ENCODE measurements at places on chromosomes 3 and 15.

DNA sequence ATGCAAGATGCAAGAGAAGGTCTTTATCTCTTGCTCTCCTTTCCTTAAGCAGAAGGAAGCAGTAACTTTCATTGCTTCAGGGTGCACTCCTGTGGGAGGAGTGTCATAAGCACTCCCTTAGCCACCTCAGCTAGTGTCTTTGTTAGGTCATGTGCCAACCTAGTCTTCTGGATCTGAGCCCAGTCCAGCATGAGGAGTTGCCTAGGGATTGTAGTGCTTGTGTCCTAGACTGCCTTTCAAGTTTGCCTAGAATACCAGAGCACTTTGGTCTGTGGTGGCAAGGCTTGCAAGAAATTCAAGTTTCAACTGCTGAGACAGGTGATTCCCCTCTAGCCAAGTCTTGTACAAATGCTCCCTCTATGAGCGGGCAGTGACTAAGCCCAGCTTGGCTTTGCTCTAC, 633.6 kb downstream of the ZNF385D start:
- DNase-seq = no peak
- no peak overlapping the region for H3K27ac ChIP-seq
- H3K4me1 ChIP-seq = no peaks in the 10 kb centered on the region
- H3K4me3 ChIP-seq = no peak overlapping the region
- no peaks in the 10 kb centered on the region for H3K27me3 ChIP-seq

DNA sequence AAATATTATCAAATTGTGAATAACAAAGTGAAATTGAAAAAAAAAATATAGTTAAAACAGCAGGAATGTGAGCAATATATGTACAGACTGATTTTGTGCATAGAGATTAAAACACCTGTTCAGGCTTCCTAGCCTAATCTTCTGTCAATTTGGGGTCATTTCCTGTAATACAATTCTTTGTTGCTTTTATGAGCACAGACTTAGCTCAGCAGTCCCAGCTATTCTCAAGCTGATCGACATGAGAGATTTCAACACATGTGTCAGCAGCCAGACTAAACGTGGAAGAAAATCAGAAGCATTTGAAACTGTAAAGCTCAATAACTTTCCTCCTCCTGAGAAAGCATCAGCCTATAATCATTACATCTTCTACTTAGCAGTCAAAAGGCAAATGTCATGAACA, 1.6 kb upstream of the FHIT start:
- H3K27ac ChIP-seq = no peak overlapping the region
- no peaks in the 10 kb centered on the region for H3K36me3 ChIP-seq
- H3K27me3 ChIP-seq = no peaks in the 10 kb centered on the region
- DNase-seq = no peak
- H3K4me1 ChIP-seq = peaks cover 15% of the 10 kb centered on the region

- DNase-seq = peak; percentile 92
- peak within 1 kb of the TSS; percentile 38 for H3K27ac ChIP-seq
- peak within 1 kb of the TSS; percentile 71 for H3K4me3 ChIP-seq
- peaks cover 14% of the 10 kb centered on the region for H3K4me1 ChIP-seq
- no peaks in the 10 kb centered on the region for H3K27me3 ChIP-seq
Observed at GRCh38 chr3:42502429-42503250, at the start of gene VIPR1. TSS of gene VIPR1 (plus strand) at chr3:42502643. CDS start at chr3:42502736, 93 bp downstream.

DNA sequence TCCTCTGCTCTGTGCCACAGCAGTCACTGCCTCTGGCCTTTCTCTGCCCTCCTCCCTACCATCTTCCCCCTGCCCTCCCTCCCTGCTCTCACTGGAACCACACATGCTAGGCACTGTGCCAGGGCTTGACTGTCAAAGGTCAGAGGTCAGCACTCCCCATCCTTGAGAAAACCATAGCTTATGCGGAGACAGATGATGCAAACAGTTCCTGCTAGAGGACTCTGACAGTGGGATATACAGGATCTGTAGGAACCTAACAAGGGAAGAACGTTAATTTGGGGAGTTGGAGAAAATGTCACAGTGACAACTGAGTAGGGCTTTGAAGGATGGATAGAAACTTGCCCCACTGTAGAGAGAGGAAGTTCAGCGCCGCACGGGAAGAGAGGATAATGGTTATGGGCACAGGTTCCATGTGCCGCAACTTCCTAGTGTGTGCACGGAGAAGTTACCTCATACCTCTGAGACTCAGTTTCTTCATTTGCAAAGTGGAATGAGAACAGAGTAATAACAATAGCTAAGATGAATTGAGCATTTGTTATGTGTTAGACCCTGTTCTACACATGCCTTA, 29.3 kb upstream of the XYLB start:
- no peaks in the 10 kb centered on the region for H3K4me1 ChIP-seq
- H3K27ac ChIP-seq = no peak overlapping the region
- DNase-seq = no peak
- H3K27me3 ChIP-seq = peaks cover 8% of the 10 kb centered on the region

- peaks cover 2% of the 10 kb centered on the region for H3K27me3 ChIP-seq
- DNase-seq = no peak
- no peaks in the 10 kb centered on the region for H3K4me1 ChIP-seq
- H3K4me3 ChIP-seq = no peak overlapping the region
- H3K27ac ChIP-seq = no peak overlapping the region
Observed at GRCh38 chr15:45224621-45225217, 27.3 kb upstream of the SLC28A2 start.

- H3K27me3 ChIP-seq = peaks cover 3% of the 10 kb centered on the region
- H3K27ac ChIP-seq = no peak overlapping the region
- no peak for DNase-seq
- H3K4me1 ChIP-seq = peaks cover 3% of the 10 kb centered on the region
- no peak overlapping the region for H3K4me3 ChIP-seq
Observed at GRCh38 chr15:60614862-60615771, 136.2 kb upstream of the ICE2 start.

GRCh38 chr15:47742334-47742733, 25.0 kb downstream of the SEMA6D start:
- H3K36me3 ChIP-seq = no peaks in the 10 kb centered on the region
- H3K4me3 ChIP-seq = no peak overlapping the region
- H3K4me1 ChIP-seq = no peaks in the 10 kb centered on the region
- no peak overlapping the region for H3K27ac ChIP-seq
- DNase-seq = no peak

DNA sequence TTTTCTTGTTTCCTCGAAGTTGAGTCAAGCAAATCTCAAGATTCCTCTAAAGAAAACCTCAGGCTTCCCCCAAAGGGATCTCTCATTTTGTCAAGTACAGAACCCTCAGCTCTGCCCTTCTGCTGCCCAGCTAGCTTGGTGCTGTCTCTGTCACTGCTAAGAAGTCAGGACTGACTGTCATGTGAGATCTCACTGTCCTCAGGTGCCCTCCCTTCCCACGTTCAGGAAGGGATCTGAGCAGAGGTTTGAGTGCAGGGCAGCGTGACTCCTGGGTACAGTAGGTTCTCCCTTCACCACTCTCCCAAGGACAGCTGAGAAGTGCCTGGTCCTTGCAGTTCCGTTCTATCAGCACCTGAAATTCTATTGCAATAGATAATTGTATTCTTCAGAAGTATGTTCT, 229.7 kb downstream of the SLCO3A1 start:
- no peak overlapping the region for H3K4me3 ChIP-seq
- peaks cover 4% of the 10 kb centered on the region for H3K4me1 ChIP-seq
- no peaks in the 10 kb centered on the region for H3K36me3 ChIP-seq
- H3K27ac ChIP-seq = no peak overlapping the region
- H3K27me3 ChIP-seq = no peaks in the 10 kb centered on the region

DNA sequence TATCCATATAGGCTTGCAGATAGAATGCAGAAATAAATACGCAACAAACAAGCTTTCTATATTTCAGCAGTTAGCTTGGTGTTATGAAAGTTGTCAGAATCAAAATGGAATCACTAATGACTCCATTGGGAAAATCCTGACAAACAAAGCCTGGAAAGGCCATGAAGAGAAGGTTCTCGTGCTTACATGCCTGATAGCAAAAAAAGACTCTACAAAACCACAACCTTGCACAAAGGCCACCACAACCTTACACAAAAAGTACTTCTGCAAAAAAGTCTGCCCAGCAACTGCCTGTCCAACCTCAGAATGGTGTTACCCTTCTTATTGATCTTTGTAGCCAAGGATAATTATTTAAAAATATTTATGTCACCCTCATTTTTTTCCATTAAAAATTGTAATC, 14.4 kb upstream of the PLSCR1 start:
- H3K4me3 ChIP-seq = no peak overlapping the region
- no peaks in the 10 kb centered on the region for H3K27me3 ChIP-seq
- DNase-seq = no peak
- H3K4me1 ChIP-seq = no peaks in the 10 kb centered on the region
- no peak overlapping the region for H3K27ac ChIP-seq

DNA sequence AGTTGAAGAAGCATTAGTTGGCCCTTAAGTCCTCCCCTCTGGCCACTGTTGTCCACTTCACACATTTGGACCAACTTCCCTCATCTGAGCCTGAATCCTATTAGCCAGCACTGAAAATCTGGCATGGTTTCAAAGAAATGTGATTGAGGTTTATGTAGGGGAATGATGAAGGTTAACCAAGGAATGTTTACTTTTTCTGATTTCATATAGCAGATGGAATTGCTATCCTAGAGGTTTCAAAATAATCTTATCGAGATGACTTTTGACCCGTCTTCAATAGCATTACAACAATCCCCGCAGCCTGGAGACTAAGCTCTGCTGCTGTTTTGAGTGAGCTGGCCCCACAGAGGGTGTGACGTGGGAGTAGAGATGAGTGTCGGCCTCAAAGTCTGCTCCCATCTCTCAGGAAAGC, 200.8 kb upstream of the IL12A start:
- no peak overlapping the region for H3K4me3 ChIP-seq
- H3K27me3 ChIP-seq = peaks cover 3% of the 10 kb centered on the region
- H3K36me3 ChIP-seq = no peaks in the 10 kb centered on the region
- no peak for DNase-seq

- DNase-seq = no peak
- H3K27ac ChIP-seq = no peak overlapping the region
- H3K4me1 ChIP-seq = no peaks in the 10 kb centered on the region
- no peak overlapping the region for H3K4me3 ChIP-seq
Observed at GRCh38 chr15:61841466-61841865, 218.8 kb downstream of the VPS13C start.

DNA sequence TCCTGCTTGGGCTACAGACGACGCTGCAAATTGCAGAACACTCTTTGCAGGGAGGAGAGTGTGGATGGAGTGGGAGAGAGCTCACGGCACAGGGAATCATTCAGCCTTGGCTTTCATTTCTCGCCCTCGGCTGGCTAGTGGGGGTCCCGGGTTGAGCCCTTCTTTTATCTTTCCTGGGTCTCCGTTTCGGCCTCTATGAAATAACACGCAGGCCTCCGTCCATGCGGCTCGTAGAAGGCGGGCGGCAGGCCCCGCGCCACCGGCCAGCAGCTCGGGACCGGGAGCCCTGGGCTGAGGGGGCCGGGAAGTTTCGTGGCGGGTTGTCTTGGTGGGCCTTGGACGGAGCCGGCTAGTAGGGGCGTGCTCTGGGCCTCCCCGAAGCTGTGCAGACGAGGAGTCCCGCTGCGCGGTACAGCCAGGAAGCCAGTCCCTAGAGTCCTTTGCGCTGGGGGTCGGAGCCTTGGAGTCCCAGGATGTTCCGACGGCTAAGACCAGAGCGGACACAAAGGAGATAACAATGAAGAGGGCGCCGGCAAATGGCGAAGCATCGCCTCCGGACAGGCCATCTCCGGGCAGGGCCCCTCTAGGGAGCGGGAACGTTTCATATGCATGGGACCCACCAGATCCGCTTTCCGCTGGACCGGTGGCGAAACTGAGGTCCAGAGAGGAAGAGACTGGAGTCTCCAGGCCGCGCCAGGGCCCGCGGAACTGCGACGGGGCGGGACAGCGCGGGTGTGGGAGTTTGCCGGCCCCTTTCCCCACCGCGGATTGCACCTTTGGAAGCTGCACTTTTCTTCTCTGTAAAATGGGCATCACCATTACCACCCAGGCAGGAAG, 4.3 kb downstream of the RNU6-1 start:
- DNase-seq = no peak
- H3K27me3 ChIP-seq = peaks cover 55% of the 10 kb centered on the region
- H3K27ac ChIP-seq = no peak overlapping the region
- H3K4me1 ChIP-seq = peaks cover 25% of the 10 kb centered on the region
- H3K4me3 ChIP-seq = peak overlapping the region; percentile 91

All from T-cell (primary cell).